ENCODE measurements at places on chromosomes 7 and 10.

DNA sequence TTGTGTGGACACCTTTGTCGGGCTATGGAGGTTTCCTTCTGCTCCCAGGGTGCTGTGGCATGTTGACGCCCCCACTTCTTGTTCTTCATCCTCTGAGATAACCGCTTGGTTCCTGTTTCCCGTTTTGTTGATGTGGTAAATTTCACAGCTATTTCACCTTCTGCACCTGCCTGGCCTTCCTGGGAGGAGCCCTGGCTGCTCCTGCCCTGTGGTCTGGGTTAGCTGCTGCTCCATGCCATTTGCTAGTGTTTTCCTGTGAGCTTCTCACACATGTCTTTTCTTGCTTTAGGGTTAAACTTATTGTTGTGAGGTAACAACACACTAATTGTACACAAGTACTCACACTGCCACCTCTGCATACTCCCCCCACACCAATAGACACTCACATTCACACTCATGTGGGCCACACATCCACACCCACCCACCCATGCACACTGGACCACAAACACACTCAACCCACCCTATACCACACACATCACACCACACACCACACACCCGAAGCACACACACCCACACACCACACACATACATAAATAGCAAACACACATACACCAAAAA, 46.5 kb upstream of the MSMB start:
- DNase-seq: no peak

- no peak for DNase-seq
Measured at GRCh38 chr10:103095005-103095404, 98.1 kb downstream of the NT5C2 start.

- no peak for DNase-seq
Measured at GRCh38 chr10:88995156-88995876, 4.7 kb downstream of the FAS start.

DNA sequence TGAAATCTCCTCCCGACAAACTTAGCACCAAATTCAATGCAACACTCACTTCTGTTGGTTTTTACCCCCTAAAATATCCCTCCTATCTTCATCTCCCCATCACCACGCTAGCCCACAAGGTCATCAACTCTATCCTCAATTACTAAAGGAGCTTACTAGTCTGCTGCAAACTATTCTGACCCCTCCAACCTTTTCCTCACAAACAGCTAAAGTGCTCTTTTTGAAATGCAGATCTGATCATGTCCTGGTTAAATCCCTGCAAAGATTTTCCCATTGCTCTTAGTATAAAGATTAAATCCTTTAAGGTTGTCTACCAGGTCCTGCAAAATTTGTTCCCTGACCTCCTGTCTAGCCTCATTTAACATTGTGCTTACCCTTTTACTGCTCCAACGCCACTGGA, 8.6 kb downstream of the SGCE start:
- no peak for DNase-seq

DNA sequence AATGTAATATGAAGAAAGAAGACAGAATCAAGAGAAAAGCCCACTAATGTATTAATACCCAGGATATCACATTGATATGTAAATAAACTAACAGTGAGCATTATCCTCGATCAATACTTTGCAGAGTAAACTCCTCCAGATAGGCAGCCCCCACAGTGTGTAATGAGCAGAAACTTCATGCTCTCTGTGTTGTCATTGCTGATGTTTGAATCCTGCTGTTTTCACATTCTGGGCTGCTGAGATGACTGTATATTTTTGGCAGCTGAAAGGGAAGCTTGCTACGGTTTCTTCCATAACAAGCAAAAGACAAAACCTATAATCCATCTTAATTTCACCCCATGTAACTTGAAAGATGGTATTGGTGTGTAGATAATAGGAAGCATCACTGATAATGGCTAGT, 15.3 kb upstream of the THSD7A start:
- DNase-seq: no peak

DNA sequence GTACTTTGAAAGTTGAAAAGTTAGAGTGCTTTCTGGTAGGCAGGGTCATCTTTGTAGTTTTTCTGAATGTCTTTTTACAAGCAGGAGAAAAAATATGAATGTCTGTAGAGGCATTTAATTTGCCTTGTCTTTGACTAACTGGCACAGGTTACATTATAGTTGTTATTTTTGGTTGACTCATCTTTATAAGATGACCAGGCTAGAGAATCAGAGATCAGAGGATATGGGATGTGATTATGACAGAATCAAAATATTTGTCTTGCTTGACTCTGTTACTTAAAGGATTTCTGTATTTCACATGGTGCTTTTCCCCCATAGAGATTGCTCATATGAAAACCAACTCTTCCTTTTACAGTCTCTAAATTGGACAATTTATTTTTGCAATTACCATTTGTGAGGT, 2.4 kb downstream of the ZMYND11 start:
- no peak for DNase-seq

DNA sequence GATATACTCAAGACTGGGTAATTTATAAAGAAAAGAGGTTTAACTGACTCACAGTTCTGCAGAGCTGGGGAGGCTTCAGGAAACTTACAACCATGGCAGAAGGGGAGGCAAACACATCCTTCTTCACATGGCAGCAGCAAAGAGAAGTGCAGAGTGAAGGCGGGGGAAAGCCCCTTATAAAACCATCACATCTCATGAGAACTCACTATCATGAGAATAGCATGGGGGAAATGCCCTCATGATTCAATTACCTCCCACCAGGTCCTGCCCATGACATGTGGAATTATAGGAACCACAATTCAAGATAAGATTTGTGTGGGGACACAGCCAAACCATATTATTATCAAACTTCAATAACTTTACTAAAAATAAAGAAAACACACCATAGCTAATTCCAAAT, 30.4 kb upstream of the JAZF1 start:
- no peak for DNase-seq

DNA sequence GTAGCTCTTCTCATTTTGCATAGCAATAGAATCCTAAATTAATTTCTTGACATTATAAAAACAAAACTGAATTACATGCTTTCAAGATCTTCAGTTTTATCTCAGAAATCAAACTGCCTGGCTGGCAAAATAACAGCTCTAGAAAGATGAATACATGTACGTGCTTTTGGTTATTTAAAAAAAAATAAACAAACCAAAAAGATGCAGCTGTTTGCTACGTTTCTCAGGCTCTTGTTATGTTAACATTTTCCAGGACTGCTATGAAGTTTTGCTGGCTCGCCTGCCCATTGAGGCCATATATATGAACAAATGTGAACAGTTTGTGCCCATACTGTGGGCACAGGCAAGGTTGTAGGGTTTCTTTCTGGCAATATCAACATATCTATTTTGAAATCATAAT, 86.6 kb downstream of the ODAD2 start:
- DNase-seq: no peak

- peak; percentile 49 for DNase-seq
Measured at GRCh38 chr7:137791930-137792329, 54.8 kb downstream of the DGKI start.

- peak; percentile 86 for DNase-seq
Measured at GRCh38 chr7:151083071-151083823, at the start of gene TMUB1. TSS of gene TMUB1 (minus strand) at chr7:151083493. CDS start at chr7:151082563, 930 bp downstream.

GRCh38 chr7:25780904-25781303, 371.1 kb upstream of the NFE2L3 start:
- DNase-seq: no peak

DNA sequence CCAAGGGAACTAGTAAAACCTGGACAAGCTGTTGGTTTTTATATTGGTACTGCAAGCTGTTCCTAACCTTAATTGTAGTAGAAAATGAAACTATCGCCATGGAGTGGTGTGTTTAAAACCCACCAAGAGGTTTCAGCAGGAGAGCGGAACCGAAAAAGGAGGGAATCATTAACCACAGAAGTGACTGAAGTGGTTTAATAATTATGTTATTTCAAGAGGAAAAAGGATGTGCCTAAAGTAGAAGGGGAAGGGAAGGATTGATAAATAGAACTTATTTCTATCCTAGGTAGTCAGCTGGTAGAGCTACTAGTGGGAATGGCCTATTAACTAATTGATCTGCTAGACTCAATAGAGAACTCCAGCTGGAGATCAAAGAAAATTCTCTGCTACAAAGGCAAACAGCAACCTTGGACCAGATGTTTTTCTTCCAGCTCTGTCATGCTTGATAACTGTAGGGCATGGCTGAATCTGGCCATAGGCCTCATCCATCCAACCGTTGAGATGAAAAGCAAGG, 91.8 kb downstream of the BAMBI start:
- DNase-seq: no peak

GRCh38 chr10:33506838-33507661, 172.6 kb upstream of the NRP1 start:
- no peak for DNase-seq

GRCh38 chr10:77249901-77250459, 387.6 kb downstream of the KCNMA1 start:
- no peak for DNase-seq

GRCh38 chr7:135490783-135491182, 19.1 kb downstream of the CNOT4 start:
- no peak for DNase-seq

DNA sequence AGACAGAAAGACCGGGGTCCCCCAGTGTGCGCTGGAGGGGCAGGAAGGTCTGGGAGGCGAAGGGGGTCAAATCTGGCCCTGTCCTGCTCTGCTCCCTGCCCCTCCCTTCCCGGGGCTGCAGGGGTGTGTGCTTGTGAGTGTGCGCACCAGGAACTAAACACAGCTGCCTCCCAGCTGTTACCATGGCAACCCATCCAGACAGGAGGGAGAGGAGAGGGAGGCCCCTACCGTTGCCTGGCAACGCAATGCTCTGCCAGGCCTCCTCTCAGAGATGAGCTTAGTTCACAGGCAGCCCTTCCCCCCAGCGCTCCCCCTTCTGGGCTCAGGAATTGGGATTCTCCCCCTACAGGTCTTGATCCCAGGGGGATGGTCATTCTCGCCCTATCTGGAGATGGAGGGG, 6.1 kb downstream of the NYAP1 start:
- peak; percentile 98 for DNase-seq

- DNase-seq: peak; percentile 49
Measured at GRCh38 chr7:732094-732541, 5.0 kb upstream of the PRKAR1B start.

- peak; percentile 15 for DNase-seq
Measured at GRCh38 chr10:122648599-122649428, 50.8 kb downstream of the C10orf120 start.

GRCh38 chr10:117005527-117006055, 604 bp upstream of the SHTN1 start:
- peak; percentile 65 for DNase-seq

All from NCI-H2081 (cell line).